ENCODE measurements at places on chromosomes 2 and 18. TPM values are rescaled to one million over a fixed set of nuclear protein-coding genes. Genes with fewer than 3 reads are reported as not detected.

KCNS3 gene
- 0.11 TPM for total RNA-seq

SCTR gene
- total RNA-seq = not detected

RESP18 gene
- total RNA-seq = not detected

EVX2 gene
- not detected for total RNA-seq

RAB6C gene
- 1.2 TPM for total RNA-seq

PLGLB2 gene
- 0.76 TPM for total RNA-seq

PMAIP1 gene
- 0.79 TPM for total RNA-seq

CNPPD1 gene
- total RNA-seq = 13.4 TPM

ZAP70 gene
- total RNA-seq = not detected

LRRC30 gene
- not detected for total RNA-seq

EPG5 gene
- 30.2 TPM for total RNA-seq

ST3GAL5 gene
- total RNA-seq = 0.33 TPM

PAX8 gene
- total RNA-seq = 1.6 TPM

STK39 gene
- 5.1 TPM for total RNA-seq

TTN gene
- under 0.01 TPM for total RNA-seq

HOXD13 gene
- total RNA-seq = not detected

SMAD2 gene
- 31.4 TPM for total RNA-seq

CROCC2 gene
- total RNA-seq = not detected

HSBP1L1 gene
- 20.8 TPM for total RNA-seq

HOXD10 gene
- not detected for total RNA-seq

ZFAND2B gene
- 37.8 TPM for total RNA-seq

Data from placental epithelial cell (primary cell).